DMS79 (cell line): ENCODE measurements at places on chromosomes 2 and 18.
A peak's percentile ranks its signal among the peaks of the same experiment; 100 is the strongest.

DNA sequence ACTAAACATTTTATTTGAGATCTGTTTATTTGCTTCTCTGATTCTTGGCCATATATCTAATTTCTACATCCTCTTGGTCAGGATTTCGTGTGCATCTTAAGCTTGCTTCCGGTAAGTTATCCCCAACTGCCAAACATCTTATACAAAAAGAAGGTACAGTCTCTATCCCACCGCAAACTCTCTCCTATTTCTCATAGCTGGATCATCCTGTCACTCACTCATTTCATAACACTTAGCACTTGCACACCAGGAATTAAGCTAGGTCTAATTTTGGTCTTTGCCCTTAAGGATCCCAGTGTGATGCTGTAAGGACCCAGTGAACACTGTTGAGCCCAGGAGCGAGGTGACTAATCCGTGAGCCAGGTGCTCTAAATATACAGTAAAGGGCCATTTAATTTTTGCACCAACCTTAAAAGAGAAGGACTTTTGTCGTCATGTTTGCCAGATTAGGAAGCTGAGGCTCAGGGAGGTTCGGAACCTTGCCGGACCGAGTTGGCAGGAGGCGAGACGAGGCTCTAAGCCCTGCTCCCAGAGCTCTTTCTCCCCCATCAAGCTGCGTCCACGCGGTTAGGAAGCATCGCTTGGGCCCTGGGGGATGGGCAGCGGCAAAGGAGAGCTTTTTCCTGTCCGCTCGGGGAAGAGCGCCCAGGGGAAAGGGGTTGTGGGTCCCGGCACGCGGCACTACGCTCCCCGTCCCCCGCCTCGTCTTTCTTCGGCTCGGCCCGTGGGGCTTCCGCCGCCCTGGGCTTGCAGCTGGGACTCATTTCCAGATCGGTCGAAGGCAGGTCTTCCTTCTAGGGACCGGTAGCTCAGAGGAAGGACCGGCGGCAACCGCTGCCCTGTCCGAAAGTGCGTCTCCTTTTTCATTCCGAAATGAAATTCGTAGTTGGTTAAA, 4.1 kb upstream of the ITPRIPL1 start:
- DNase-seq: no peak

GRCh38 chr18:36762074-36762473, 66.7 kb downstream of the TPGS2 start:
- DNase-seq: no peak

GRCh38 chr18:48900469-48900868, 50.3 kb downstream of the SMAD7 start:
- DNase-seq: no peak

DNA sequence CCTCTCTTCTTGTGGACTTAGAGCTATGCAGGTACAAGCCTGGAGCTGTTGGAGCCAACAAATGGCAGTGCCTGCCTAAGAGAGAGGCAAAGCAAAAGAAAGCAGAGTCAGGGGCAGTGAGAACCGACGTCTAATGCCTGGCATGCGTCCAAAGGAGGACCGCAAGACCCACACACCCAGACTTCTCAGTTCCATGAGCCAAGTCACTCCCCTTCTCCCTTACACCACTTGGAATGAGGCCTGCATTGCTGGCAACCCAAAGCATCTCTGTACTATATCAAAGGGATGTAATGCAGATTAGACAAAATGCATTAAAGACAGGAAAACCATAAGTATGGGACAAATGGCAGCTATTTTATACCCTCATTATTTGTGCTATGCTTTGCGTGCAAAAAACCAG, 49.9 kb upstream of the RNU4ATAC start:
- DNase-seq: peak; percentile 76

DNA sequence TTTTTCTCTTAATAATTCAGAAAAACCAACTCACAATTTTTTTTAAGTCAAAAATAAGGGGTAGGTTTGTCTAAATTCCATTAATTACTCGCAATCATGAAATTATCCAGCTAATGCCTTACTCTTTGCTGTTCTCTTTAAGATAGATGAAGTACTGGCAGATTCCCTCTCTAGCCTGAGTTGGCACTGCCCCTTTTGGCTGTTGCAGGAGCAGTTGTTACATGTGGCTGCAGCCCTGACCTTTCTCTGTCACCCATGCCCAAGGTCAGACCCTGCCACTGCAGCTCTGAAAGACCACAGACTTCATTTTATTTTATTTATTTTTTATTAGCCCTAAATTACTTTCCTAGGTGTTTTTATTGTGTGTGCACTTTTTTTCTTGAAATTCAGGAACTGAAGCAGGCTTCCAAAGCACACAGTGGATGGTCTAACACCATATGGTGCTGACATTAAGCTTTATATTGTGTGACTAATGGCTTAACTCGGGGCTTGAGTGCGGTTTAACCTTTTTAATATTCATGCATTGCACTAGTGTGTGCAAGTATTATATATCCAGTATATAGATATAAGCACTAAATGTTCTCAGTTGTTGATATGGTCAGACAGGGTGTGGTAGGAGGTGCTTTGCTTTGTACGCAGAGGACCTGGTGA, 313.0 kb downstream of the CDH2 start:
- DNase-seq: no peak

- no peak for DNase-seq
Measured at GRCh38 chr18:48470484-48471180, 61.4 kb upstream of the ZBTB7C start.

DNA sequence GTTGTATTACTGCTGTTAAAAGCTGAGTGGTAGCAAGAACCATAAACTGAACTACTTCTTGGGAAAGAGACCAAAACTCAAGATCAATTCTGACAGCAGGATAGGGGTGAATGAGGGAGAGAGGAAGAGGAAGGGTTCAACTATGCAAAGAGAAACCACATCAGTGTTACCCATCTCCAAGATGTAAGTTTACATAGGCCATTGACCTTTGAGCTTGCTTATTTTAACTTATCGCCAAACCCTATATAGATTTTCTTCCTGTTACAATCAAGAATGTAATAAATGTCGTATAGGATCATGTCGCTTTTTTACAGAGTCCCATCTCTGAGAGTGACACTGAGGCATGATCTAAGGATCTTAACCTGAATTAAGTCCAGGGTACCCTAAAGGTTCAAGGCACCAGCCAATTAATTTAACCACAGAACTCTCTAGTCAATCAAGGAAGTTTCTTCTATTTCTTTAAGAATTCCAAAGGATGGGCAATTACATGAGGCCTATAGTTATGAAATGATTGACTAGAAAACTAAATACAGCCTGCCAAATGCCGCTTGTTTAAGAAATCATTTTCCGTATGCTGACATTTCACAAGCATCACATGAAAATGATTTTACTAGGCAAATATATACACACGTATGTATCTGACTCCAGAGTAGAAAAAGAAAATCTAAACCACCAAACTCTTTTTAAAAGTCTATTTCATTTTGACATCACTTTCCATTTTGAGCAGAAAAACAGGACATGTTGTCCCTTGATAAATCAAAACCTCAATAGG, 11.8 kb downstream of the RND3 start:
- DNase-seq: no peak

GRCh38 chr18:5467671-5468070, 76.1 kb downstream of the EPB41L3 start:
- peak; percentile 65 for DNase-seq

GRCh38 chr2:225841314-225841713, 441.8 kb downstream of the NYAP2 start:
- no peak for DNase-seq

DNA sequence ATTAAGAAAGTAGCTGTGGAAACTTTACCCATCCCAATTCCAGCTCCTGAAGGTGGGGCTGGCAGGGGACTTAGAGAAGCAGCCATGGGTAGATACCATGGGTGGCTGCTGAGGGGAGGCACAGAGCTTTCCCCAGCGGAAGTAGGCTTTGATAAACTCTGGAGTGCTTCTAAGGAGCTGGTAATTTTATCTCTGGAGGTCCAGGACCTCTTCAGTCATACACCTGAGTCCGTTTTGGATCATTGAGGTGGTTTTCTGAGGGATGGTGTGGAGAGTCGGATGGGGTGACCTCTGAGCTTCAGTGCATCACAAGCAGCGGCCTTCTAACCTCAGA, 36.7 kb upstream of the BMP10 start:
- no peak for DNase-seq

DNA sequence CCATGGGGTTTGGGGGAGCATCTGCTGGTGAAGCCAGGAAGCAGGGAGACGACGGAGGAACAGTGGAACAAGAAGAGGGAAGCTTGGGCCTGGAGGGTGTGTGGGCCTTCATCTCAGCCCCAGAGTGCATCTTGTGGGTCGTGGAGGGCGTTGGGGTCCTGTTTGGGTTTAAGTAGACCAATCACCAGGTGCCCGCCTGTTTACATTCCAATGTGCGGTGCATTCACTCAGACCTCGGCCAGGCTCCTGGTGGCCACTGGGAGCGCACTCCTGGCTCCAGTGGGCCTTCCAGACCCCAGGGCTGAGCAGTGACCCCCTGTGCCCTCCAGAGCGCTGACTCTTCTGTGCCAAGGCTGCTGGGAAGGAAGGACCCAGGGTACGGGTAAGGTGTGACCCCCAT, 293.7 kb downstream of the NDUFA10 start:
- DNase-seq: no peak

- DNase-seq: no peak
Measured at GRCh38 chr18:9413576-9413975, 61.7 kb upstream of the RALBP1 start.

GRCh38 chr2:179290329-179290728, 25.7 kb upstream of the SESTD1 start:
- no peak for DNase-seq

- no peak for DNase-seq
Measured at GRCh38 chr18:939166-939565, 34.5 kb downstream of the ADCYAP1 start.

DNA sequence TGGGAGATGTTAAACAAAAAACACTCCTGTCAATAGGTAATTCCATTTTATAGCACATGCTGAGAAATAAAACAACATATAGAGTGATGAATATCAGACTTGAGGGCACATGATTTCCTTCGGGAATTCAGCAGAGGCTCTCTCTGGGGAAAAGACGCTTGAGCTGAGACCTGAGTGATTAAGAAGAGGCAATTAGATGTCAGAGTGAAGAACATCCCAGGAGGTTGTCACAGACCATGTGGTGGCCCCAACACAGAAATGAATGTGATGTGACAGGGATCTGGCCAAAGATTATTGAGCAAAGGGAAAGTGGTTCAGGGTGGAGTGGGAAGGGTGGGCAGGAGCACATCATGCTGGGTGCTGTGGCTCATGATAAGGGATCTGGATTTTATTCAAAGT, 254.7 kb downstream of the RAD51AP2 start:
- DNase-seq: no peak

DNA sequence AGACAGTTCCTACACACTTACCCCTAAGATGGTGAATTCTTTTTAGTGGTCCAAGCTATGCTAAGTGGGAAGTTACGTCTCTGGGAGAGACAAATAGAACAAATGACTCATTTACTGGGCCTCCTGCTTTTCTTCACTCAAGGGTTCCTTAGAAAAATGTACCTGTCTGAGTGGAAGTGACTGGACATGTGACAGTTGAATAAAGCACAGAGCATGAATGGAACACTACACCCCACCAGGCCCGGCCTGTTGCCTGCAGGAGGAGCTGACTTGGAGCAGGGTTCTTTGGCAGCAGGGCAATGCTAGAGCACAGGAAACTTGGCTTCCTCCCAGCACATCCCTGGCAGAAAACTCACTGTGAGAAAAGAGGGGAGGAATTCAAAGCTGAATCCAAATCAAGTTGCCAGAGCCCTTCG, 451.0 kb upstream of the SETBP1 start:
- DNase-seq: no peak

DNA sequence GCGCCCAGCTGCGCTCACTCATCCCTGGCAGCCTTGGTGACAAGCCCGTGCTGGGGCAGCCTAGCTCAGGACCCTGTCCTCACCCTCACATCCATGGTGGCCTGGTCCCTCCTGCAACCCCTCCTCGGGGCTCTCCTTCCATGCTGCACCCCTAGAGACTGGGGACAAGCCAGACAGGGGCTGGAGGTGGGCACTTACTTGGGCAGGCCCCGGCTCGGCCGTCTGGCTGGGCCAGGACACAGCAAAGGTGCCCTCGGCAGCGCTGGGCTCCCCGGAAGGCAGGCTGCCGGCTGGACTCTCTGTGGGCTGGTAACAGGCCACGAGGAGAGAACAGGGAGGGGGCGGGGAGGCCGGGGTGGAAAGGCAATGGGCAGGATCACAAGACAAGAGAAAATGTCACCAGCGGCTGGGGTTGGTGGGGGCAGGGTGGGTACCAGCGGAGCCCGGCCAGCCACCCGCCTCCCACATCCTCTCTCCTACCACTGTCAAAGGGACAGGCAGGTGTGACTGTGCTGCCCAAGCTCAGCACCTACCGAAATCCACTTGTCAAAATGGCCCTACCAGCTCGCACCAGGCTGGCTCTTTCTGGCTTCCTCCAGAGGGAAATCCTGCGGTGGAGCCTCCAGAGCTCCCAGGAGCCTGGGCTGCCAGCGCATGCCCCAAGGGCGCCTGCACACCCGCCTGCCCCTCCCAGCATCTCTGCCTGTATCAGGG, 54.7 kb downstream of the BIN1 start:
- no peak for DNase-seq

DNA sequence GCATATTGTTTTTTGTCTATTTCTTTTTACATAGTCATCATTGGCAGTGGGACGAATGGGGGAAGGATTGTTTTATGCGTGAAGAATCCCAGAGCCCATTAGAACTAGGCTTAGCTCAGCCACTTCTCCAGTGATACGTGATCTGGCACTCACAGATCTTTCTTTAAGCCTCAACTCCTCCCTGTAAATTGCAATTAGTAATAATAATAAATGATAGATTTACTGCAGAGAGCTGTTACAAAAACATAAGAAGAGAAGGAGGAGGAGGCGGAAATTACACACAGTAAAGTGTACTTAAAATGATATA, 629.3 kb downstream of the NRXN1 start:
- DNase-seq: no peak

- no peak for DNase-seq
Measured at GRCh38 chr2:208366215-208367127, 40.1 kb upstream of the PTH2R start.

GRCh38 chr18:13628211-13628610, 98.1 kb downstream of the FAM210A start:
- DNase-seq: no peak

- DNase-seq: peak; percentile 20
Measured at GRCh38 chr18:24600076-24600654, 139.7 kb downstream of the HRH4 start.

- DNase-seq: no peak
Measured at GRCh38 chr2:229571243-229571642, 143.1 kb downstream of the DNER start.

DNA sequence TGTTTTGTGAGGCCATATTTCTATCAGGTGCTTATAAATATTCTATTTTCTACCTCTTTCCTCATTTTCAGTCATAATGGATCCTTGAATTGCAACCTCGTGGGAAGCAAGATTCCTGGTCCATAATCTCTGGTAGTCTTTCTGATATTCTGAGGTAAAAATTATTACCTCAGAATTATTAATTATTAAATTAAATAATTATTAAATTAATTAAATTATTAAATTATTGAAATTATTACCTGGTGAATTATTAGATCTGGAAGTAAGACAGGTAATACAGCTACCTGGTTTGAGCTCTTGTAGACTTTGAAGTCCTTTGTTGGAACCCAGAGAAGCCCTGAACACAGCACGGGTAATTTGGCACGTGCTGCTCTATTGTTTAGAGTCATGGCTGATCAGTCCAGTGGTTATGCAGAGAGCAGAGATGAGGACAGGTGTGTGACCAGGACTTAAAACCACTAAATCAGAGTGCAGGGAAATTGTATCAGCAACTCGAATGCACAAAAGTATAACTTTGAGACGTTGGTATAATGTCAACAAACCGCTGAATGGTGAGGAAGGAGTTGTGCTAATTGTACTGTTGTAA, 46.8 kb upstream of the PTPRM start:
- no peak for DNase-seq
